Gastroesophageal sphincter (tissue), 4 donors: ENCODE measurements at places on chromosomes 7 and 10. TPM values are rescaled to one million over a fixed set of nuclear protein-coding genes. Genes with fewer than 3 reads are reported as not detected.

DNA sequence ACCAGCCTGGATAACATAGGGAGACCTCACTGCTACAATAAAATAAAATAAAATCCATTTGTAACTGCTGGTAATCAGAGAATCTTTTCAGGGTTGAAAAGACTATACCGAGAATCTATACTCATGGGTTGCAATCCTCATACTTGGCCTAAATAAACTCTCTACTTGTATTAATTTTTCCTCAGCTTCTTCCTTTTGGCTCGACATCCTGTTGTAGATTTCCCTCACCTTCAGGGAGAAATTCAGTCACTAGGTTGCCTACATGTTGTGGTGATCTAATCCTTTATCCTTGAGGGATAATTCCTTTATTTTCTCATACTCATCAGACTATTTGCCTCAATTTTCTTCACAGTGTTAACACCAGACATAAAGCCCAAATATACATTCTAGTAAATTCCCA, 1093.4 kb downstream of the SORCS3 start:
- ATAC-seq = no peak

- no peak for ATAC-seq
Measured at GRCh38 chr7:137001478-137001877, 133.0 kb downstream of the CHRM2 start.

- no peak for ATAC-seq
Measured at GRCh38 chr7:139745678-139746143, 32.1 kb downstream of the HIPK2 start.

DNA sequence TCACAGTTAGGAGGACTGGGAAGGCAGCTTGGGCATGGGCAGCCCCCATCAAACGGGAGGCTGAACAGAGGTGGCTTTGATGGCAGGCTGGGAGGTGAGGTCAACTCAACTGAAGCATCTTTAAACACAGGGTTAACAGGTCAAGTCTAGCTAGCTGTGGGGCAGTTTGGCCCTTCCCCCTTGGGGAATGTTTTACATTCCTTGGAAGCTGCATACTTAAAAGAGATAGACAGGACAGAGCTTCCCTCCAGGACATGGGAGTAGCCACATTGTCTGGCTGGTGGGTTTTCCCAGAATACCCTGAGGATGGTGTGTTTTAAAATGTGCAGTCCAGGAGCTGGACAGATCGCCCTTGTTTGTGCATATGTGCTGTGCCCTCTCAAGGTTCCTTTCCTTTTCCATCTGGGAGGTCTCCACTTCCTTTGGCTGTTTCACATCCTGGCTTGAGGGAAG, 6.8 kb upstream of the RASSF4 start:
- no peak for ATAC-seq

- ATAC-seq = peak; percentile 38
Measured at GRCh38 chr10:100186253-100187212, 704 bp upstream of the ERLIN1 start.

GRCh38 chr10:28214219-28214618, 88.6 kb downstream of the MPP7 start:
- ATAC-seq = no peak

DNA sequence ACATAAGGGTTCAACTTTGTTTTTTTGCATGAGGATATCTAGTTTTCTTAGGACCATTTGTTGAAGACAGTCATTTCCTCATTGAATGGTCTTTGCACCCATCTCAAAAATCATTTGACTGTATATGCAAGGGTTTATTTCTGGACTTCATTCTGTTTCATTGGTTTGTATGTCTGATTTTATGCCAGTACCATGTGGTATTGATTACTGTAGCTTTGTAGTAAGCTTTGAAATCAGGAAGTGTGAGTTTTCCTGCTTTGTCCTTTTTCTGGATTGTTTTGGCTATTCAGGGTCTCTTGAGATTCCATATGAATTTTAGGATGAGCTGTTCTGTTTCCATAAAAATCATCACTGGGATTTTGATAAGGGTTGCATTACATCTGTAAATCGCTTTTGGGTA, 63.9 kb downstream of the SND1 start:
- no peak for ATAC-seq

DNA sequence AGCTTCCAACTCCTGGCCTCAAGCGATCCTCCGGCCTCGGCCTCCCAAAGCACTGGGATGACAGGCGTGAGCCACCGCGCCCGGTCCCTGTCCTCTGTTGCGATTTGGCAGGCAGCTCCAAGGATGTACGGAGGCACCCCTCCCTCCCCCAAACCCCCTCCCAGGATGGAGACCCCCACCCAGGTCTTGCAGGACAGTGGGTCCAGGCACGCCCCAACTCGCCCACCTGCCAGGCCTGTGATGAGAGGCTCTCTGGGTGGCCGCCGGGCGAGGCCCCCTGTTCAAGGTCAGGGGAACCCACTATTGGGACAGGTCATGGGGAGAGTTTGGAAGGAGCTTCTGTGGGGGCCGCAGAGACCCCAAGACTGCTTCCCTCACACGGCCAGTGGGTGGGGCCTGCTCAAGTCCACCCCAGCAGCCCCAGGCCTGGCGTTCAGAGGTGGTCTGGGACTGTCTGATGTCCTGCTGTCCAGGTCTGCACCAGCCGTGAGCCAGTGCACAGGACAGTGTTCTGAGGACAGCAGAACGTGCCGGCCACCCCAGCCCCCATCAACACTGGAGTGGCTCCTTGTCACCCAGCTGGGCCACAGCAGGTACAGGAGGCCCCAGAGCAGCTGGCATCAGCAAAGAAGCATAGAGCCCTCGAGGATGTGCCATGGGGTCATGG, 2.5 kb downstream of the ADAP1 start:
- no peak for ATAC-seq

GRCh38 chr10:62843600-62843999, 27.4 kb upstream of the EGR2 start:
- ATAC-seq = no peak

DNA sequence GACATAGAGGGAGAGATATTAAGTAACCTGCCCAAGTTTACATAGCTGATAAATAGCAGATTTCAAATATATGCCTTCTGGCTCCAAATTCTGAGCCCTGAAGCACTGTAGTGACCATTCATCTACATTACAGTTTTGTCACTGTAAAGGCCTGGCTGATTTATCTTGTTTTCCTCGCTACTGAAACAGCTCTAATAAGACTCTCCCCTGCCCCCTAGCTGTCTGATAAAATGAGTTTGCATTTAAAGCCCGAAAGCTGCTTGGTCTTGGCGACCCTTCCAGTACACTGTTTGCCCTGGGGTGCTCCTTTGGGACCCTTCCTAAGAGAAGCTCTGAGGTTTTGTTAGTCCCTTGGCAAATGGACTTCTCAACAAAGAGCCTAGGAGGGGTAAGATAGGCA, 59.7 kb upstream of the RAB11FIP2 start:
- no peak for ATAC-seq

GRCh38 chr7:91351374-91351773, 87.1 kb downstream of the FZD1 start:
- no peak for ATAC-seq

DNA sequence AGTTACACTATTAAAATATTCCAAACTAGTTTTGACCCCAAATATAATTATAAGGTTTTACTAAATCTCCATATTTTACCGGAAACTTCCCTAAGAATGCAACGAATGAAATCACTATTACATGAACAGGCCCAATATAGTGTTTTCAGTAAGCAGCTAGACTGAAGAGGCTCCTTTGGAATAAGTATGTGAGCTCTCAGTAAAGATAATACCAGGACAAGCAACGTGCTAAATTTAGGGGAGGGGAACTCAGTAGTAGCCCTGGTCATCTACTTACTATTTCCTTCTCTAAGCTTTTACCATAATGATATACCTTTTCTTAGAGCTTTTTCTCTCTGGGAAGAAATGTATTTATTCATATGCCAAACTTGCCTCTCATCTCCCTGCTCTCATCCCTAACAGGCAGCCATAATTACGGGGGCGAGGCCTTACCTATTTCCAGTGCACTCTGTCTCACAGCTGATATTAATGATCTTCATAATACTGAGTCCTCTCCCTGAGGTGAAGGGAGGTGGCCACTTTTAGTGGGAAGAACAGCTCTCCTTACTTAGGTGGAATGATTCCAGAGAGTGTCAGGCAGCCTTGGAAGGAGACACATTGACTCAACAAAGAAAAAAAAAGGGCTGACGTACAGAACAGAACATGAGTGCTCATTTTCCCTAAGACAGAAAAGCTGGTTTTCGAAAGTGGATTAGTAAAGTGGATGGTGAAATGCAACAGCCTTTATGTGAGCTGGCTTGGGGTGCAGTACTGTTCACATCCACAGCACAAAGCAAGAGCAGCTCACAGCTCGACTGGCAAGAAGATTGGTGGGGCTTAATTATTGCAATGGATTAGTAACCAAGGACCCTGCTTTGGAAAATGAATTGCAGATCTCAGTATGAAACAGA, 165.4 kb downstream of the GLI3 start:
- peak; percentile 77 for ATAC-seq

DNA sequence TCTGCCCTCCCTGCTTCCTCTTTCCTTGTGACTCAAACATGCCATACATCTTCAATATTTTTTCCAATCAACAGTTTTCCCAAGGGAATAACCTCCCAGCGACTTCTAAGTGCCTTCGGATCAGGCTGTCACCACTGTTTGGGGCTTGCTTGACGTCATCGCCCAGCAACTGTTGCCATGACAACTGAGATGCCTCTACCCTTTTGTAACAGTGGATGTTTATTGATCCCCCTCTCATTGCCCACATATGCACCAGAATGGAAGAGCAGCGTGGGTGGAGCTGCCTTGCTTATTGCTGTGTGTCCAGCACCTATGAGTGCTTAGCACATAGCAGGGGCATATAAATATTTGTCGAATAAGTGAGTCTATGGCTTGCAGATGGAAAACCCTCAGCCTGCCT, 14.4 kb downstream of the FFAR4 start:
- no peak for ATAC-seq

DNA sequence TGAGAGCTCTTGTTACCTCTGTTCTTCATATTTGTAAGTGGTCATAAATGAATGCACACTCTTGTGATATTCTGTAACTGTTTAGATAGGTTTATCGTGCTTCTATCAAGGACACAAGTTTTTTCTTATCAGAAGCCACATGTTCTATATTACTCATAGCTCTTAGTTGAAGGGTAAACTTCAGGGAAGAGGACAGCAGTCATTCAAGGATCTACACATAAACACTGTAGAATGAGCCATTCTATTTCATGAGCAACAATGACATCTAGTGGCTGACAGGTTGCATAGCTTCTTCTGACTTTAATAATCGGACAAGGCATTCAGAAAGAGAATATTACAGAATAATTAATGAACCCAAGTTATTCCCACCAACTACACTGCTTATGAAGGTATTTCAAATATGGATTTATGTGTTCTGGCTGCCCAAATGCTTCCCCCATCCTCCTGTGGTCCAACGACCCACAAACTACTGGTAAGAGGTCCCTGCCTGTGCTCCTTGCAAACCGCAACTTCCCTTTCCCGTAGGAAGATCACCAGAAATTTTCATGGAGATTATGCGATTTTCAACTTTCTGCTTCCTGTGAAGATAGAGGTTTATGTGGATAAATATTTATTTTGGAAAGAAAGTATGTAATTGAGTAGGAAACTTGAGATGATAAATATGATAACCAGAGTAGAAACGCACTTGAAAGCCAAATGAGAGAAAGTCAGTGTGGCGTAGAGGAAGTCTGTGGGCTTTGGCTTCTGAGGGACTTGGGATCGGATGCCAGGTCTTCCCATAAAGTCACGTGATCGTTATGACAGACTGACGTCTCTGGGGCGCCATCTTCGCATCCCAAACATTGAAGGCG, 16.8 kb upstream of the ABCB5 start:
- no peak for ATAC-seq

GRCh38 chr7:1741751-1742554, 71.9 kb downstream of the ELFN1 start:
- ATAC-seq = peak; percentile 37

GRCh38 chr7:21948364-21948763, 2.7 kb upstream of the CDCA7L start:
- ATAC-seq = no peak

DNA sequence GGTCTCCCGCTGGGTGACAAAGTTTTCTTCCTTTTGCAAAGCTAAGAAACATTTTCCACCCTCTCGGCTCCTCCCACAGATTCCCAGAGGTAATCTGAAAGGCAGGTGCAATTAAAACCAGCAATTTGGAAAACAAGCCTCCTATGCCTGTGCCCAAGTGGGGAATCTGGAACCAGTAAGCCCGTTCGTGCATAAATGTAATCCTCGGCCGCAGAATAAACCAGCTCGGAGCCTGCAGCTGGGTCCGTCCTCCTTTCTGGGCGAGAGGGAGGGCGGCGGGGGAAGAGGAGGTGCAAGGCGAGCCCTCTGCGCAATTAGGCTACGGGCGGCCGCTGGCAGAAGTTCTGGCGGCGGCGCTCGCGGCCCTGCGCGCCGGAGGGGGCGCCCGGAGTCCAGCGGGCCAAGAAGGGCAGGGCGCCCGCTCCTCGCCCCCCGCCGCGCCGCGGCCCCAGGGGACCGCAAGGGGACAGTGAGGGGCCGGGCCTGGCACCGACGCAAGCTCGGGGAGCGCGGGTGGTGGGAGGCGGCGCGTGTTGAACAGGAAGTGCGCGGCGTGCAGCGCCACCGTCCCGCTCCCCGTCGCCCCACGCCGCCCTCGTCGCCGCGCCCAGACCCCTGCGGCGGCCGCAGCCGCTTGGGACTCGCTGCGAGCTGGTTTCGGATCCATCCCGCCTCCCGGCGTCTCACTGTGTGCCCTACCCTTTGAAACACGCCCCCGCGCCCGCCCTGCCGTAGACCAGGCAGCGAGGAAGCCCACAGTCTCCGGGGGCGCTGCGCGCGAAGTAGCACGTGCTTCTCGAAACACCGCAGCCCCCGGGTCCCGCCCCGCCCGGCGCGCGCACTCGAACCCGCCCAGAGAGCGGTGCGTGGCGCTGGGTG, at the start of gene PRKAG2:
Gene PRKAG2 (minus strand): TSS at position 217 of the 879 bp plus-strand sequence. CDS start 495 bp downstream, outside the sequence.
- peak; percentile 40 for ATAC-seq

DNA sequence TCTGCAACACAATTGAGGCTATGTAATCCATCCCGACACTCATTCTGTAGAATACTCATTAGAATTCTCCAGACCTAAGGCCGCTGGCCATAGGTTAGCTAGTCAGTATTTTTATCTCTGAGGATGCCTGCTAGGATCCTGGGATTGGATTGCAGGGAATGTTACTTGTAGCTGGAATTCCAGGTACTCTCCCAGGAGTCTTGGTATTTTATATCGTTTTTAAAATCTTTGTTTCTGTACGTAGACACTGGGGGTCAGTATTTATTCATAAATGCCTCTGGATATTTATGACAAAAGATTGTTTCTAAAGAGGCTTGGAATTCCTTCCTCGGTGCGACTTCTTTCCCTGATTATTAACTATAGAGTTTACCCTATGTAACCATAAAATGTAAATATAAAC, 40.1 kb downstream of the BPGM start:
- ATAC-seq = no peak

GRCh38 chr10:3776796-3777571, 8.0 kb downstream of the KLF6 start:
- ATAC-seq = peak; percentile 41

GRCh38 chr10:61110188-61110844, 166.3 kb upstream of the RHOBTB1 start:
- ATAC-seq = no peak

The TRIM73 gene
- total RNA-seq = not detected

The ADAP1 gene
- 45.1 TPM for total RNA-seq

The NAT16 gene
- total RNA-seq = not detected

The C7orf33 gene
- not detected for total RNA-seq

The ZNF853 gene
- 12.9 TPM for total RNA-seq

The HSPA12A gene
- total RNA-seq = 12.3 TPM

The LHFPL3 gene
- not detected for total RNA-seq

The TSPAN12 gene
- 4.4 TPM for total RNA-seq

The PHKG1 gene
- 2.1 TPM for total RNA-seq

The COL1A2 gene
- total RNA-seq = 369 TPM

The SORCS3 gene
- total RNA-seq = 0.69 TPM

The ACHE gene
- 1.0 TPM for total RNA-seq

The OR6B1 gene
- total RNA-seq = not detected

The OR6V1 gene
- total RNA-seq = not detected

The CRTAC1 gene
- 1.6 TPM for total RNA-seq

The JCAD gene
- total RNA-seq = 59.9 TPM
